GM23338 (cell line): ENCODE measurements at places on chromosomes 7 and 10. TPM values are rescaled to one million over a fixed set of nuclear protein-coding genes. Genes with fewer than 3 reads are reported as not detected.

PLEKHS1 gene
- polyA plus RNA-seq: not detected in 2 replicates

DCLRE1A gene
- 4.3 and 6.1 TPM in 2 replicates for polyA plus RNA-seq

ANXA8 gene
- 0.19 TPM in 1 of 2 replicates, not detected in the other for polyA plus RNA-seq

PLXDC2 gene
- polyA plus RNA-seq: 12.6 and 13.5 TPM in 2 replicates

RBP4 gene
- 0.47 and 0.79 TPM in 2 replicates for polyA plus RNA-seq

PNPLA8 gene
- polyA plus RNA-seq: 12.4 and 13.6 TPM in 2 replicates

P4HA1 gene
- 22.2 and 26.4 TPM in 2 replicates for polyA plus RNA-seq
